Pons (tissue), 1 donor: ENCODE measurements at places on chromosomes 1 and 21.

DNA sequence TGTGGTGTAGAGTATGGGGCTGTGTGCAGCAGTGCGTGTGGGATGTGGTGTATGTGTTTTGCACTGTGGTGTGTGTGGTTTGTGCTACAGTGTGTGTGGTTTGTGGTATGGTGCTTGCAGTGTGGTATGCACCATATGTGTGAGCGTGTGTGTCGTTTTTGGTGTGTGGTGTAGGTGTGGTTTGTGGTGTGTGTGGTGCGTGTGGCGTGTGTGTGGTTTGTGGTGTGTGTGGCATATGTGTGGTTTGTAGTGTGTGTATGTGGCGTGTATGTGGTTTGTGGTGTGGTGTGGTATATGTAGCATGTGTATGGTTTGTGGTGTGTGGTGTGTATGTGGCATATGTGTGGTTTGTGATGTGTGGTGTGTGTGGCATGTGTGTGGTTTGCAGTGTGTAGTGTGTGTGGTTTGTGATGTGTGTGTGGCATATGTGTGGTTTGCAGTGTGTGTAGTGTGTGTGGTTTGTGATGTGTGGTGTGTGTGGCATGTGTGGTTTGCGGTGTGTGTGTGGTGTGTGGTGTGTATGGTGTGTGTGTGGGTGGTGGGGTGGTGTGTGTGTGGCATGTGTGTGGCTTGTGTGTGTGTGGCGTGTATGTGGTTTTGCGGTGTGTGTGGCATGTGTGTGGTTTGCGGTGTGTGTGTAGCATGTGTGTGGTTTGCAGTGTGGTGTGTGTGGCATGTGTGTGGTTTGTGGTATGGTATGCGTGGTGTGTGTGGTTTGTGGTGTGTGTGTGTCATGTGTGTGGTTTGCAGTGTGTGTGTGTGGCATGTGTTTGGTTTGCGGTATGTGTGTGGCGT, 53.5 kb upstream of the TRAPPC10 start:
- DNase-seq: no peak

- no peak for DNase-seq
Measured at GRCh38 chr1:22626237-22627157, 9.9 kb upstream of the C1QA start.

- DNase-seq: peak; percentile 11
Measured at GRCh38 chr1:75614399-75614756, 3.5 kb upstream of the SLC44A5 start.

DNA sequence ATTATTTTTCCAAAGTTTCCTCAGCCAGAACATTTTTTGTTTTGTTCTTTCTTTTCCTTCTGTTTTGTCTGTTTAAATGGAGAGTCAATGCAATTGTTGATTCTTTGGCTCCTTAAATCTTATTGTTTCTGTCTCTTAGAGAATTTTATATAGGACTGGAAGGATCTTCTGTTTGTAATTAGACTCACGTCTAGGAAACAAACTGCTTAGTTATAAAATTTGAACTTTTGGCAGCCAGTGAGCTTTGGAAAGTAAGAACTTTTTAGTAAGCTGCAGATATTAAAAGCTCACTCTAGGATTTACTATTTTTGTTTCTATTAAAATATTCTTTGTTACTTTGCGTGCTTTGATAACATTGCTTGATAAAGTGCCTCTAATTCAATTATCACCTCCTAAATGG, 109.8 kb upstream of the HNRNPU start:
- DNase-seq: no peak

DNA sequence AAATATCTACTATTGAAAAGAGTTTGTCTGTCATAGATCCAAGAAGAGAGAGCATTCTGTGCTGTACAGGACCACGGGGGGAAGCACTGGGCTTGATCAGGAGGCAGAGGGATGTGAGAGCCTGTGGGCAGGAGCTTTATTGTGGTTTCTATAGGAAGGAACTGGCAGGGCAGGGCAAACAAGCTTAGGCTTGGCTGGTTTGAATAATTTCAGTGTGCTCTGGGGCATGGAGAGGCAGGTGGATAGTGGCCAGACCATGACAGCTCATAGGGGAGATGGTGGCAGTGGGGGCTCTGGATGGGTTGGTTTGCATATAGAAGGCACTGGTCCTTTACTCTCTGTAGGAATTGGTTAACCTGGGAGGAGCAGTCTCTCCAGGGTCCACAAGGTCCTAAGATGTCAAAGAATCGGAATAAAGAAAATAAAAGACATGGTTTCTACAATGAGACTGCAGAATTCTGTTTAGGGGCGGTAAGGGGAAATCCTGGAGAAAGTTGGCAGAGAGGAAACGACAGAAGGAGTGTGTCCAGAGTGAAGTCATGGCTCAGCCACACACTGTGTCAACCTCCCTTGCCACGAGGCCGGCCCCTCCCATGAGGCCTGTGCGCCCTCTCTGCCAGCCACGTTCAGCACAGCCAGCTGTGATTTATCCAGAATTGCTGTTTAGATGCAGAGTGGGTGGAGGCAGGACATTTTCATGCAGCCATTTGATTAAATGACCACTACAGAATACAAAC, 81.7 kb upstream of the PGBD5 start:
- DNase-seq: peak; percentile 67

- DNase-seq: no peak
Measured at GRCh38 chr1:246004301-246004700, 502.8 kb downstream of the SMYD3 start.

GRCh38 chr1:238549137-238549536, 658.4 kb upstream of the ZP4 start:
- DNase-seq: no peak

DNA sequence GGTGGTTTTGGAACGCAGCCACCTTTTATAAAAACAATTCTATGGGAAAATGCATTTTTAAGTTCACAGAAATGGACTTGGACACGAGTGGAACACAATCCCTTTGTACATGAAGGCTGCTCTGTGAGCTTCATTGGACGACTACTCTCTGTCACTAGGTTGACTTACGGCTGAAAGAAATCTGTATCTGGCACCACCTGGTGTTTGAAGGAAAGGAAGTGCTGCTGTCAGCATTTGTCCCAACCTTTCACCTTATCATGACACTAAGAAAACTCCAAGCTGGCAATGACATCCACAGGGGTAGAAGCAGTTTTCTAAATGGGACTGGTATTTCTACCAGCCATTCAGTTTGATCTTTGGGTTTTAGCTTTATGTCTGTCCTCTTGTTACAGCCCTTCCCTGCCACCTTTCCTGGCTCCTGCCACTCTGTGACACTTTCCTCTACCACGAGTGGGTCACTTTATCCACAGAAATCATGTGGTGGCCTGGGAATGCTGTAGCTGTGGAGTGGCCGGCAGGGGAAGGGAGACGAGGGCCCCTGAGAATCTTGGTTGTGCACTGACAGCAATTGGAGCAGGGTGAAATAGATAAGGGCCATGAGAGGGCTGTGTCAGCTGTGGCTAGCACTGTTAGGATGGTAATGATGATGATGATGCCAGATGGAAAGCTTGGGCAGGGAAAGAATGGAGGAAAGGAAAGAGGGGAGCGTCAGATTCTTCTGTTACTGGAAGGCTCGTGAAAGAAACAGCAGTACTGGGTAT, 85.2 kb downstream of the TBX19 start:
- DNase-seq: no peak

DNA sequence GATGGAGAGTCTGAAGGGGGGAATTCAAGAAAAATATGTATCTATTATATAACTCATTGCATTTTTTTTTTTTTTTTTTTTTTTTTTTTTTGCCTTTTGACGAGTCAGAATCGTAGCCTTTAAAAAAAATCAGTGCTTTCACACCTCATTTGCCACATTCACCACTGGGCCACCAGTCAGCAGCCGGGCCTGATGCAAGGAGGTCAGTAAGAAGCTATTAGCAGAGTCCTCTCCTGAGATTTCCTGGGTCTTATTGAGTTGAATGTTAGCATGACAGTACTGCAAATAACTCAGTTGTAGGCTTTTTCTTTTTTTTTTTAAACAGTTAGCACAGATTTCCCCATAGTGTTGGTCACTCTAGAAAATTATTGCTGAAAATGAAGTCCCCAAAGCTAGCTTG, 139.8 kb downstream of the SPATA17 start:
- DNase-seq: no peak

GRCh38 chr1:33470495-33471012, 1.9 kb upstream of the ZSCAN20 start:
- DNase-seq: peak; percentile 97

DNA sequence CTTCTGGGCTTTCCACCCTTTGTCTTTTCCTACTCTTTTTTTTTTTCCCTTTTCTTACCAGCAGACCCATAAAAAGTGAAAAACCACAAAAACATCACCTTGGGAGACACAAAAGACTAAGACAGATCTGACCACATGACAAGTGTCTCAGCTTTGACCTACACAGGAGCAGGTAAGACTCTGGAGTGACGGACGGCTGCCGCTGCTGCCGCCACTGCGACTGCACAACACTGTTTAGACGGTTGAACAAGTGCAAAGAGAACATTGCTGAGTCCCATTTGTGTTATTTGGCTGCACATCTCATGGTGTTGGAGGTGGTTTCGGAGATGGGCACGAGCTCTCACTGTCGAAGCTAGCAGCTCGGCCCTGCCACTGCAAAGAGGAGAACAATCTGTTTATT, 62.0 kb downstream of the SYT6 start:
- no peak for DNase-seq

GRCh38 chr1:7540816-7541215, 230.3 kb upstream of the VAMP3 start:
- no peak for DNase-seq

GRCh38 chr1:202293569-202293968, 48.2 kb downstream of the UBE2T start:
- no peak for DNase-seq

- DNase-seq: no peak
Measured at GRCh38 chr1:6614019-6614928, 743 bp downstream of the PHF13 start.

DNA sequence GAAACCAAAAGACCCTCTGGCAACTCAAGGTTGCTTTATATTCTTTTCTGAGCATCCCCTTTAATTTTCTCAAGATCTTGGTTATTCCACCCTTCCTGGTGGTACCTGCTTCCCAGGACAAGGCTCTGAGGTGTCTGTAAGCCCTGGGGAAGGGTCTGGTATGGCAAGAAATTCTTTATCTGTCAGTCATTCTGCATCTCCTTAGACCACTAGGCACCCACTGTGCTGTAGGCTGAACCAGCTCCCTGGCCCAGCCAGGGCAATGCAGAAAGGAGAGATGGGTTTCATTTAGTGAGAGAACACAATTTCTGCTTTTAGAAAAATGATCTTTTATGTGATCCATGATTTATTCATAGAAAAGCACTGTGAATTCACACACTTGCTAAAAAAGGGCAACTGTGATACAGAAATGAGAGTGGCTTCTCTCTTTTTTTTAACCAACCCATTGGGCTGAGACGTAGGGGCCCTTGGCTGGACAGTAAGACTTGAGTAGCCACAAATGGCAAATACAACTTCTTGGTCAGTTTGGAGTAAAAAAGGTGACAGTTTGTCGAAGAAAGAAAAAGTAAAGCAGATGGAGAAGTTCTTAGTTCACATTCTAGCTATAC, 4.1 kb downstream of the UROD start:
- no peak for DNase-seq

GRCh38 chr1:168097921-168098528, 38.7 kb downstream of the GPR161 start:
- no peak for DNase-seq

GRCh38 chr1:13893409-13893821, 193.4 kb downstream of the PRDM2 start:
- DNase-seq: no peak

DNA sequence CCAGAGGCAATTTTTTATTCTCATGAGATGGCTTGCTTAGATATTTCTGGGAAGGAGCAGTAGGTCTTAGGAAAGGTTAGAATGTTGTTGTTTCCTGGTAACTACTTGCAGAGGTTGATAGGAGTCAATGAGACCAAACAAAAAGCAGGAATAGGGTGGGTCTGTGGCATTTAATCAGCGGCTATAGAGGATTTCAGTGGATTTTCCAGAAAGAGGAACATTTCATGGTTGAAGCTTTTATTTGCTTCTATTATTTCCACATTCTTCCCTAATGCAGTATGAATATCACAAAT, 111.3 kb upstream of the PALMD start:
- no peak for DNase-seq

- DNase-seq: no peak
Measured at GRCh38 chr1:64828829-64829228, 84.0 kb downstream of the RAVER2 start.
